Brain (organoid and tissue), 16 donors: ENCODE measurements at places on chromosomes 12 and 14.
A peak's percentile ranks its signal among the peaks of the same experiment; 100 is the strongest.

GRCh38 chr14:77707355-77707723 lies 484 bp downstream of the ALKBH1 start:
- peak; percentile 73 for DNase-seq

DNA sequence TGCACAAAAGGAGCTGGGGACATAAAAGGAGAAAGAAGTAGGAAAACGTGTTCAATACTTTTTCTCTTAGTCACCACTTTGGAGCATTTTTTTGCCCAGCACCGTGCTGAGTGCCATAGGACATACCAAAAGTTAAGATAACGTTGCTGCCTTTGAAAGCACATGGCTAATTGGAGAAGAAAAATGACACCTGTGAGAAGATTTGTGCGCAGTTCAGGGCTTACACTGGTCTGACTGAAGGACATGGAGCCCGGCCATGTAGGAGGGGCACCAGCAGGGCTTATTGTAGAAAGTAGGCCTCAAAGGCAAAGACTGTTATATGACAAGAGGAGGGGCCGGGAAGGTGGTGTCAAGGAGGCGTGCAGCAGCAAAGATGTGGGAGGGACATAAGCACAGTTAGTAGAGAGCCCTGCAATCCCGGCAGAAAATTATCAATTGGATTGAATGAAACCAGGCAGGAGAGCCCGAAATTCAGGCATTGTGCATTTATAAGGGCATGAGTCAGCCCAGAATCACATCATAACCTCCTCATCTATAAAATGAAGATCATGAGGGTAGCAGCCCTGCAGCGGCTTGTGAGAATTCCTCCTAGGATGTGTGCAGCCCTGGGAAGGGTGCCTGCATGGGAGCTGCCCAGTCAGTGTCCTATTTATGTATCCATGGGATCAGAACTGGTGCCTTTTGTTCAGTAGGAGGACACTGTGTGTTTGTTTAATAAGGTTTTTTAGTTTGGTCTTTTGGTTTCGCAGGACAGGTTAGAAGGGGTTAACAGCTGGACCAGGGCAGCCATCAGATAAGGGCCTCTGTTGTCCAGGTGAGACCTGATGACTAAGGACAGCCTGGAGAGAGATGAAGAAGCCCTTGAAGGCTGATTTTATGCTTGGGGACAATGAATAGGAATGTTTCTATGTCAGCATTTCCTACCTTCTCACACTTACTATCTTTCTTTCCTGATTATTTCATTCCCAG lies 122.4 kb downstream of the GPR135 start:
- no peak for DNase-seq

DNA sequence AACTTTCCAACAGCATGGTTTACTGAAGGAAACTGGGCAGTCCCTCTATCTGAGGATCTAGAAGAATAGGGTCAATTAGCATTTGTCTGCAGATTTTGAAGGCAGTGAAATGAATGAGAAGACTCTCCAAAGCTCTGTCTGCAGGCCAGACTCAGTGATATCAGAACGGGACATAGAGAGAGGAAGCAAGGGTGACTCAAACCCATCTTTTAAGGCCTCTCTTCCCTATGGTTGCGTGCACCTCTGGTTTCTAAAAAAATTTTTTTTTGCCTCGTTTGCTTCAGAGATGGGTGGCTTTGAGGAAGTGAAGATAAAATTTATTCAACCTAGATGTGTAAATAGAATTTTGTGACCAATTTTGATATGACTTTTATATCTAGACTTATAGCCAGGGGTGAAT lies 71.9 kb upstream of the HOXC13 start:
- DNase-seq = no peak

DNA sequence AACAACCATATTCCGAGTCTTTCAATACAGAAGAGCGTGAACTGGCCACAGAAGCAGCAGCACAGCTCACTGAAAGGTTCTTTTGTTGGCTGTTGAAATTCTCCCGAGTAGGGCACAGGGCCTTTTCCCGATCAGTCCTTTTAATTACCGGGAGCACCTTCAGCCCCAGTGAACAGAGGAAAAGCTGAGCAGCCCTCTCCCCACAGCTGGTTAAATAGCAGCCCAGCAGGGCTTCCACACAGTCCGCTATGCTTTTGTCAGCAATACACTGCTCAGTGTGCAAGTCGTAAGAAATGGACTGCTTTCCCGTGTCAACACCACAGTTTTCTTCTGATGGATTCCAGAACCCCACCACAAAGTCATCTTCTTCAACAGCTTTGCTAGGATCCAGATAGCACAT lies 61.3 kb downstream of the DICER1 start:
- peak; percentile 43 for DNase-seq

DNA sequence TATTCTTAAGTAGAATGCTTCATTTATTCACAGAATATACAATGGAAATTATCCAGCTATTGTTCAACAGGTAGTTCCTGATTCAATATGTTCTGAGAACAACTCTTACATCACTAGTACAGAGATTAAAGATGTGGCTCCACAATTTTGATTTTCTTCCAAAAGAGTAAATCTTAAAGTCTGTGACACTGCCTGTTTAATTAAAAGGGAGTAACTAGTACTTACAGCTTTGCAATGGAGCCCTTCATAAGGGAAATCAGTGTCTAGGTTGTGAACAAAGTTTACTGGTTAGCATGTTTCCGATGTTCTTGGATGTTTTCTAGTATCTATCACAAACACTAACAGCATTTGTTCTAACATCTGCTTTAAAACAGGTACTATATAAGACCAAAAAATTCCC lies 30.8 kb downstream of the MIA2 start:
- DNase-seq = no peak

- DNase-seq = no peak
Measured at GRCh38 chr14:96086574-96087077, 47.5 kb downstream of the C14orf132 start.

DNA sequence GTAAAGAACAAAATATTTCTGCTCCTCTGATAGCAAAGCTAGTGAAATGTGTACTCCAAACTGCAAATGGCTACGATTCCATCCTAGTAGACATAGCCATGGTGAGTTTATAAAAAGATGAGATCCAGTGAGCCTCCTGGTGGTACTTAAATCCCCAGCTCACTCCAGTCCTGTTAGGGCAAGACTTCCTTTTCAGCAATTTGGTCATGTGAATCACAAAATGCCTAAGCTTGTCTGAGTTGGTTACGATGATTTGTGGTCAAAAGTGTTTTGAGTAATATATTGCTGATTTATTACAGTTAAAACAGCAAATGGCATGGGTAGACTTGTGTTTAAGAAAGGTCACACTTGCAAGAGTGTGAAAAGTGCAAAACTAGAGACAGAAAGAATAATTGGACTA lies 102.7 kb upstream of the NAV3 start:
- no peak for DNase-seq

GRCh38 chr14:32014057-32014456 lies 63.0 kb upstream of the ARHGAP5 start:
- DNase-seq = no peak

GRCh38 chr12:32211066-32211899 lies 104.6 kb downstream of the BICD1 start:
- peak; percentile 70 for DNase-seq

GRCh38 chr14:98489115-98489514 lies 782.9 kb downstream of the BCL11B start:
- DNase-seq = no peak

- no peak for DNase-seq
Measured at GRCh38 chr12:99133401-99133800, 488.3 kb downstream of the APAF1 start.

DNA sequence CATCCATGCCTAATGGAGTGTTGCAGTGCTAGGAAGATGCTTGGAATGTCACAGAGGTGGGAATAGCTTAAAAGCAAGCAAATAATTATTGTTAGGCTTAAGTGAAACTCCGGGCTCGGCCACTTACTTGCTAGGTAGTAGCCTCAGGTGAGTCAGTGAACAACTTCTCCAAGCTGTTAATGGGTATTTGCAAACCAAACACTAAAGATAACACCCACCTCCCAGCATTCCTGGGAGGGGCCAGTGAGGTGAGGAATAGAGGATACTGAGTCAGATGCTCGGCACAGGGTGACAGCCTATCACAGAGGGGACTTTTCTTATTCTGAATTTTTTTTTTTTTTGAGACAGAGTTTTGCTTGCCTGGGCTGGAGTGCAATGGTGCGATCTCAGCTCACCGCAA lies 151.2 kb upstream of the RFLNA start:
- DNase-seq = no peak

- no peak for DNase-seq
Measured at GRCh38 chr14:100313464-100314230, 7.4 kb upstream of the SLC25A29 start.

DNA sequence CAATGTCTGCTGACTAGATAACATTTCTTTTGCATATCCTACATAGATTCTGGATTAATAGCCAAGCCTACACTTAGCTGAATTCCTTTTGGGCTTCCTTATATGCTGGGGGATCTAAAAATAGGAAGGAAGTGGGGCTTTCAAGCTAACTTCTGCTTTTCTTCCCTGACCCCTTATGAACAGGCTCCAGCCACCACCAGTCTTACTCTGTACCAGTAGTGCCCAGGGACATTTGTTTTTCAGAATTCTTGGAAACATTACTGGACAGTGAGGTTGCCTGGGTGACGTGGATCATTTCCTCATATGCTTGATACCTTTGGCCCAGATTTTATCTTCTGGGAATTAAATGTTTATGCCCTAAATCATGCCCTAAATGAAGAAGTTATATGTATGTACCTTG lies 55.9 kb upstream of the SRRM4 start:
- DNase-seq = no peak

DNA sequence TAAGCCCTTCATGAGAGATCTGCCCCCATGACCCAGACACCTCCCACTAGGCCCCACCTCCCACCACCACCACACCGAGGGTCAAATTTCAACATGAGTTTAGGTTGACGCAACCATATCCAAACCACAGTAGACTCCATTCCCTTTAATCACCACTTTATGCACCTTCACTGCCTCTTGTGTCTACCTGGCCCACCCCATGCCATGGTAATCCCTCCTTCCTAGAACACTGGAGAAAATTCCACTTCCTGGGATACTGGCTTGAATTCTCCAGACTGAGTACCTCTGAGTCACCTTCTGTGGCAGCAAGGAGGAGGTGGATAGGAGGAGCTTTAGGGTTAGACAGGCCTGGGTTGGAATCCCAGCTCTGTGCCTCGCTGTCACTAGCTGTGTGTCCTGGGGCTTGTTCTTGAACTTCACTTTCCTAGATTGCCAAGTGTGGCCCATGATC lies 26.1 kb upstream of the CIPC start:
- DNase-seq = no peak

- no peak for DNase-seq
Measured at GRCh38 chr14:65880507-65880906, 468.0 kb downstream of the FUT8 start.

GRCh38 chr12:88035271-88035906 lies 6.2 kb upstream of the C12orf50 start:
- peak; percentile 96 for DNase-seq

- no peak for DNase-seq
Measured at GRCh38 chr12:97200181-97200580, 262.4 kb upstream of the RMST start.

GRCh38 chr12:76266797-76267196 lies 81.4 kb downstream of the BBS10 start:
- no peak for DNase-seq

DNA sequence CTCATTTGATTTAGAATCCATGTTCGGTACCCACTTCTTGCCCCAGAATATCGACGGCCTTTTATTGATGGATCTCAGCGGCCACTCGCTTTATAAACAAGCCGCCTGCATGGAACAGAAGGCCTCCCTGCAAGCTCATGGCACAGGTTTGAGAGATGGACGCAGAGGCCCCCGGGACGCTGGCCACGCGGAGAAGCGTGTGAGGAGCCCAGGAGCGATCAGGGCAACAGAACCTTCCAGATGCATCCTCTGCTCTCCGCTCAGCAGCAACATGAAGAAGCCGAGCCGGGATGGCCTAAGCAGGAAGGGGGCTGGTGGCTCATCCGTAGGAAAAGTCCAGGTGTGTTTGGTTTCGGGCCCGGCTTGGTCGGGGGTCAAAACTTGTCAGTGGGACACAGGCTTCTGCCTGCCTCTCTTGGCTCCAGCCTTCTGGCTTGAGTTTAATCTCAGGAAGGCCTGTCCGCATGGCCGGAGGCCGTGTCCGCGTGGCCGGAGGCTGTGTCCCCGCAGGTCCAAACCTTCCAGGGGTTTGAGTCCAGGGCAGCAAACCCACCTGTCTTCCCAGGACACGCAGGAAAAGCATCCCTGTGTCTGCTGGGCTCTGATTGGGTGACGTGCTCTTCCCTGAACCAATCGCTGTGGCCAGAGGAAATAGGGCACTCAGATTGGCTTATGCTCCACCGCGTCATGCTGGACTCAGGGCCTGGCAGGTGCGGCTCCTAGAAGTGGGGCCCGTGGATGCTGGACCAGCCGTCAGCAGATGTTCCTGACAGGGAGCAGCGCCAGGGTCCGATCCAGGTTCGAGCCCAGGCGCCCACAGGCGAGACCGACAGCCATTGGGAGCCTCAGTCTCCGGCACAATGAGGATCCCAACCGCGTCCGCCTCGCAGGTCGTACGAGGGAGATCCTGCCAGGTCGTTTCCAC lies 65.0 kb downstream of the GALNT9 start:
- no peak for DNase-seq

DNA sequence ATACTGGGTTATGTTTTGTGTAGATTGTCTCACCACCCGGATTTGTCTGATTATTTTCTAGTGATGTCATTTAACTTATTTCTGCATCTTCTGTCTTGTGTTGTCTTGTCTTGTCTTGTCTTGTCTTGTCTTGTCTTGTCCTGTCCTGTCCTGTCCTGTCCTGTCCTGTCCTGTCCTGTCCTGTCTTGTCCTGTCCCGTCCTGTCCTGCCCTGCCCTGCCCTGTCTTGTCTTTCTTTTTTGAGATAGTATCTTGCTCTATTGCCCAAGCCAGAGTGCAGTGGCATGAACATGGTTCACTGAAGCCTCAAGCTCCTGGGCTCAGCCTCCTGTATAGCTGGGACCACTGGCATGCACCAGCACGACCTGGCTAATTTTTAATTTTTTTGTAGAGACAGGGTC lies 25.6 kb downstream of the DERA start:
- DNase-seq = no peak

DNA sequence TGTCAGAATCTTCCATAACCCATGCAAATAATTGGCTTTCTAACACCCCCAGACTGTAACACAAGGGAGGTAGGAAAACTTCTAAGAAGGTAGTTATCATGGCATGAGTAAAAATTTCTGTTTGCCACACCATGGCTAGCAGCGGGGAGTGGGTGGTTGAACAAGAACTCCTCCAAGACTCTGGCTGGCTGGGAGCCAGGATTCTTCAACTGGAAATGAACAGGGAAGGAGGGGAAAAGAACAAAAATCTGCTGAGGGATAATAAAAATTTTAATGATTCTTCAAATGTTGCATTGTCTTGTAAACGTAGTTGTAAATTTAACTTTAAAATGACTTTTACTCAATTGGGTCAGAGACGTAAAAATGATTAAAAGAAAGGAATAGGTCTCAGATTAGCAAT lies 78.9 kb downstream of the AKAP6 start:
- peak; percentile 41 for DNase-seq
